Hypothalamus (tissue), 51 donors: ENCODE measurements at places on chromosomes 2 and 18.

- DNase-seq = no peak
Observed at GRCh38 chr2:98348066-98348561, 1.9 kb downstream of the CNGA3 start.

DNA sequence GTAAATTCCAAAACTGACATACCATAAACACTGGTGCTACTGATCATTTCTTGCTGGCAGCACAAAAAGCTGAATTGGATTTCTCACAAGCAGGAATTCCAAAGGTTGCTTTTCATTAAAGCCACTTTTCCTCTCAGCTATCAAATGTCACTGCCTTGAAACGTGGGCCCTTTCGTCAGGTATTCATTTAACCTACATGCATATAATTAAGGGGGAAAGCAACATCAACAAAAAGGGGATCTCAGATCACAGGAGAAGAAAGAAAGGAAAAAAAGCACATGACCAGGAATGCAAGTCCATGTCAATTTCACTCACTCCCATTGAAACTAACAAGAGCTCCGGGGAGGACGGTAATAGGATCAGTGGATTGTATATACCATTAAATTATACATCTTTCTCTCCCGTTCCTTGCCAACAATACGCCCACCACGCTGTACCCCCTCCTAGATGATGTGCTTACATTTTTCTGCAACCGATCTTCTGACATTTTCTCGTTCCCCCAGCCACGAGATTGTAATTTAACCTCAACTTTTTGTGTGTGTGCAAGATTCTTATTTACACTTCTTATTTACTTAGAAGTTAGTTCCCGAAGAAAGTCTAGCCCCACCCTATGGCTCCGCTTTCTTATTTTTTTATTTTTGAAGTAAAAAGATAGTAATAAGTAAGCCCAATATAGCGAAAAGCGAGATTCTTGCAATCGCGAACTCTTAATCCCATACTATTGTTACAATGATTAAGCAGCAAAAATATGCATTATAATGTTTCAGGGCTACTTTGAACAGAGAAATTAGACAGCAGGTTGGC is 725 bp downstream of the FIGN start:
- no peak for DNase-seq

DNA sequence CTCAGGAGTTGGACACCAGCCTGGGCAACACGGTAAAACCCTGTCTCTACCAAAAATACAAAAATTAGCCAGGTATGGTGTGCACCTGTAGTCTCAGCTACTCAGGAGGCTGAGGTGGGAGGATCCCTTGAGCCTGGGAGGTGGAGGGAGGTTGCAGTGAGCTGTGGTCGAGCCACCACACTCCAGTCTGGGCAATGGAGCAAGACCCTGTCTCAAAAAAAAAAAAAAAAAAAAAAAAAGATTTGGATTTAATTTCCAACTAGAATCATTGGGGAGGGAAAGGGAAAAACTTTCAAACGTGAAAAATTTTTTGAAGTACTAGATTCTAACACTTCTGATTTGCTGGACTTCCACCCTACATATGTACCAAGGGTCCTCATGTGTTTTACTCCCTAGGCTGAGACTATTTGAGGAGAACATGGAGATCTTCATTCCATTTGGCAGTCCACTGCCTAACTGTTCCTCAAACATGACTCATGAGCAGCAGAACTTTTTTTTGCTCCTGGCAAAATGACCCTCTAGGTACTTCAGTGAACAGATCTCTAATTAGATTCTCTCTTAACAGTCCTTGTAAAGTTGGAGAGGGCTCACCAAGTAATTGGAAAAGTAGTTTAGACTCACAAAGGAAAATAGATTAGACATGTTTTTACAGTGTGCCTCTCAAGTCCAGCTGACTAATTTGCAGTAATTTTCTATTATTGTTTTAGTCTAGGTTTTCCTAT is 267.6 kb downstream of the METTL4 start:
- DNase-seq = no peak

- DNase-seq = no peak
Observed at GRCh38 chr2:43718530-43719124, 42.4 kb upstream of the C1GALT1C1L start.

DNA sequence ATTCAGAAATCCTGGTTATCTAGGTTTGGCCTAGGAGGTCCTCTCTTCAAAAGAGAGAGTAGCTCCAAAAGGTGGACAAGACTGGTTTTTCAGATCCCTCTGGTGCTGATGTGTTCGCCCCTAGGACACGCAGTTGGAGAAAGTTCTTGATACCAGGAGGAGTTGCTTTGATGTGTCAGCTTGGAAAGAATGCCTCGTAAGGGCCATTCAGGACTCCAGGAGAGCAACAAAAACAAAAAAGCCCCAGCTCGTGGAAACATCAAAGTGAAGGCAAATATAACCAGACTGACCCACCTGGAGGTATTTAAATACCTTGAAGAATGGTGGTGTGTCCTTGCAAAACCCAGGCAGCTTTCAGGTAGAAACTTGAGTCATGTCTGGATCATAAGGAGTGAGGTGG is 12.5 kb upstream of the LBH start:
- no peak for DNase-seq

DNA sequence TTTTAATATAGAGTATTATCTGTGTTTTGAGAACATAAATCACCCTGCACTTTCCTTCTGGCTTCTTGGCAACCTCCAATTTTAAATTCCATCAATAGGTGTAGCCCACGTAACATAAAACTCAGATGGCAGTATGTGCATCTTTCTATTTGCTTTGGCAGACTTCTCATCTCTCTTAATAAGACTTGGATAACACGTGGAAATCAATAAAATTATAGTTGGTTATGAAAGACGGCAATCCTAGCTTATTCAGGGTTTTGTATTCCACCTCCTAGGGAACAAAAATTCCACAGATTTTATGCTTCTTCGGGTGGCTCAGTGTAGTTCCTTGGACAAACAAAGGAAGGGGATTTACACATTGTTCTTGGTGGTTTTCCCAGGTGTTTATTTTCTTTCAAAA is 299.3 kb downstream of the RND3 start:
- DNase-seq = no peak

DNA sequence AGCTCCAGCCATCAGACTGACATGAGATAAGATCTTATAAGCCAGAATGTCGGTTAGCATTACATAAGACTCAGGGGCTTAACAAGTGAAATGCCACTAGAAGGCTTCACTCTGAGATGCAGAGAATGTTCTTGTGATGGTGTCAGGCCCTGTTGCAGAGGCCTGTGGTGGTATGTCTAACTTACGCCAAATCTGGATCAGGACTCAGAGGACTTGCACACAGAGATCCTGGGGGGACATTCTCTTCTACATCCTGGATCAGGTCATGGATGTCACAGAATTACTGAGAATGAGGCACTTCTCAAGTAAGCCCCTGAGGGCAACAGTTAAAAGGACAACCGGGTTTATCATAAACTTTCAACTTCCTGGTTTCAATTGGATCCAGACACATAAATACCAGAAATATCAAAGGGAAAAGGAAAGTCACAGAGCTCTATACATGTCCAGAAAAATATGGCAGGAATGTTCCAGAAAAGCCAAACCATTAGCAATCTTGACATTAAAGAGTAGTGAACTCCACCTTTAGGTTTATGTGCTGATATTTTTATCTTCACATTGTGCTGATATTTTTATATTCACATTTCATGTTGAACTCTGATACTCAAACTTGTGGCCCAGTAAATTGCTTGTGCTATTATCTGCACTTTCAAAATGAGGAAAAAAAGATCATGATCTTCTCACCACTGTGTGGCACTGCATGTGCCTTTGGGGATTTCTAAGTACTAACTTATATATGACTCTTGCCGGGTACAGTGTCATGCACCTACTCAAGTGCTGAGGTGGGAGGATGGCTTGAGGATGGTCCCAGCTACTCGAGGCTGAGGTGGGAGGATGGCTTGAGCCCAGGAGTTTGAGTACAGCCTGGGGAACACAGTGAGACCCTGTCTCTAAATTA is 137.5 kb upstream of the RNF152 start:
- no peak for DNase-seq

DNA sequence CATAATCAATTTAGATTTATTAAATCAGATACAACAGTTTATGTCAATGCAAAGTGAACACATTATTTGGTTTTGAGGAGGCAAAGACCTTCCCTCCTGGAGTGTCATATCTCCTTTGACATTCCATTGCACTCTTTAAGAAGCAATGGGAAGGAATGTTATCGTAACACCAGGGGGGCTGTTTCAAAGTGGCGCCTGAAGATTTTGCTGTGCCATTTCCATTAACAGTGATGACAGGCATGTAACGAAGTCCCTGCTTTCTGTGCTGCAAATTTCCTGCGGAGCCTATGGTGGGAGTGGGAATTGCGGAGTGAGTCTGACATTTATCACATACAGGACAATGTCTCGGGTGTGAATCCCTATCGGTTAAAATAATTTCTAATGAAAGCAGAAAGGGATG is 499.6 kb upstream of the RAB6C start:
- no peak for DNase-seq

DNA sequence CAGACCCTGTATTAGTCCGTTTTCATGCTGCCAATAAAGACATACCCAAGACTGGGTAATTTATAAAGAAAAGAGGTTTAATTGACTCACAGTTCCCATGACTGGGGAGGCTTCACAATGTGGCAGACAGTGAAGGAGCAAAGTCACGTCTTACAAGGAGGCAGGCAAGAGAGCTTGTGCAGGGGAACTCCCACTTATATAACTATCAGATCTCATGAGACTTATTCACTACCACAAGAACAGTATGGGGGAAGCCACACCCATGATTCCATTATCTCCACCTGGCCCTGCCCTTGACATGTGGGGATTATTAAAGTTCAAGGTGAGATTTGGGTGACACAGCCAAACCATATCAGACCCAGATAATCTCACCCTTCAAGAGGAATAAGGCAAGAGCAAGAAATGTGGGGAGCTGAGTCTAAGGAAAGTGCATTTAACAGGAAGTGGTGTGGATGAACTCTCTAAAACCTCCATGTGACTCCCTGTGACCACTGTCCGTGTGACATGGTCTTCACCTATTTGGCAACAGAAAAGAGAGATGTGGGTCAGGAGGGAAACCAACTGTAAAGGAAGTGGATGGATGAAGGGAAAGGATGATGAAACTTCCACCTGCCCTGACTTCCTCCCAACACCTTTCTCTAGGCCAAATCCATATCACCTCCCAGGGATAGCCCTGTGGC is 110.6 kb downstream of the ATL2 start:
- DNase-seq = no peak

DNA sequence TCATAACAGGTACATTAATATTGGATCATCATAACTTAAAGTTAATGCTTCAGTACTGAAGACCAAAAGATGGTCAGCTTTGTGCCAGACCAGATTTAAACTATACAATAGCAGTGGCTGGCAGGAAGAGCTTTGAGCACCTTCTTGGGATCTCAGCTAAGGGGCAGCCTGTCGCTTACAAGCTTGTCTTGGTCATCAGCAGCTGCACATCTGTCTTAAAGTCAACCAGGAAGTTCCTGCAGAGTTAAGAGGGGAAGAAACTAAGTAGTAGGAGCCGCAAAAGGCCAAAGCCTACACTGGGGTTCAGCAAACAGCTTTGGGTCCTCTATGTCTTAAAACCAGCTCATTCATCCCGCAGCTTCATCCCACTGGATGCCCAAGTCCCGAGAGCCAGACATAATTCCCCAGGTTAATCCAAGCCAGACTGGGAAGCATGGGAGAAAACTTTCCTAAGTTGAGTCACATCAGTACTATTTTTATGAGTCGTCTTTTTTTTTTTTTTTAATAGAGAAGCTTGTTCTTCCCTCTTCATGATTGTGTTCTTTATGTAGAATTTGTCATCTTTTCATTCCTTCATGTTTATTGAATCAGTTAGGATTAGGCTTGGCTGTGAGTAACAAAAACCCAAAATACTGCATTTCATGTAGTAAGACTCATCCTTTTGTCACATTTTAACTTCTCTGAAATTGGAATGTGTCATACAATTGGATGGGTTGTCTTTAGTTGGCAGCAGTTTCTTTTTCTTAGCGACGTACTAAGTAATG is 59.3 kb downstream of the SERTAD2 start:
- no peak for DNase-seq

GRCh38 chr18:58097121-58097906 is 53.3 kb downstream of the NEDD4L start:
- no peak for DNase-seq

GRCh38 chr2:85468704-85469349 is 50.3 kb downstream of the SH2D6 start:
- DNase-seq = no peak

DNA sequence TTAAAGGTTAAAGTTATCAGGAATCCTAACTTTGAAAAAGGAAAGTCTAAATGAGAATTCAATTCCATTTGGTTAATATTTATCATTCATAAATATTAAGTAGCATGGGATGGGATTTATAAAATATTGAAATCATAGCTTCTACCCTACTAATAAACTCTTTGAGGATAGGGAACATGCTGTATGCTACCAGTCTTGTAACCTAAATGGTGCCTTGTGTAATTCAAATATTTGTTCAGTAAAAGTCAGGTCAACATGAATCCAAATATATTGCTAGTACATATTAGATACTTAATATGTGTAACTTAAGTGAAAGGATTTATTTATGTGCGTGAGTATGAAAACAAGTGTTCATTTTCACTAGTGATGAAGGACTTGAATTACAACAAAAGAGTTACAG is 94.1 kb downstream of the CAMKMT start:
- DNase-seq = no peak

- no peak for DNase-seq
Observed at GRCh38 chr2:231308219-231308618, 87.3 kb upstream of the B3GNT7 start.

GRCh38 chr2:238418999-238419546 is 7.7 kb upstream of the ASB1 start:
- DNase-seq = no peak

- no peak for DNase-seq
Observed at GRCh38 chr2:18777250-18777812, 188.0 kb upstream of the NT5C1B start.

- DNase-seq = no peak
Observed at GRCh38 chr2:197071213-197071612, 144.7 kb upstream of the PGAP1 start.

DNA sequence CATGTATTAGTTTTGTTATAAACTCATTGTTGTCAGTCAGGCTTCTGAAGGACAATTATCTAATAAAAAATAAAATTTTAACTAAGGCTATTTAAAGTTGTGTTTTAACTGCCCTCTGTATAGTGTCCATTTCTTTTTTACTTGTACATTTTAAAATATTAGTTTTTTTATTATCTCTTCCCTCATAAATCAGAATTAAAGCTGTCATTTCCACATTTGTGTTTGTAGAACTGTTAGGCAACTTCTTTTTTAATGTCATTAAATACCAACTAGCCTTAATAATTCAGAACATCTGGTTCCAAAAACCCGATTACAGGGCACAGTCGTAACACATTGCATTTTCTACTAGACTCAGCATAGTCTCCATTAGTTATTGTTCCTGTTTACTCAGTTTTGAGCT is 1749.0 kb upstream of the CELF4 start:
- DNase-seq = no peak

DNA sequence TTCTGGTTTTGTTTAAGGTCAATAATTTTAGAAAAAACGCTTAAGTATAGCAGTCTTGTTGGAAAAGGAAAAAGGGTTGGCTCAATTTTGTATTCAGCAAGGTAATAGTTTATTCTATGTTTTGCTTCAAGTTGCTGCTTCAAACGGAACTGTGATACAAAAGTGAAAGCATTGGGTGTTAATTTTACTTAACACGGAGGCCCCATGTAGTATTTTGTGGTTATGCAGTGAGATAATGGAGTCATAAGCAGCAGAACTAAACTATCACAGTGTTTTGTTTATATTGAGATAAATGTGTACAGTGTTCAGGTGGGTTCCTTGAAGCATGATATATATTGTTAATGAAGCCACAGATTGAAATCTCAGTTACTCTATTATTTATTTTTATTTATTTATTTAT is 67.0 kb upstream of the LYPD6B start:
- no peak for DNase-seq

GRCh38 chr2:170722301-170722700 is 7.2 kb downstream of the SP5 start:
- DNase-seq = no peak
